ENCODE measurements at places on chromosomes 16 and 17. TPM values are rescaled to one million over a fixed set of nuclear protein-coding genes. Genes with fewer than 3 reads are reported as not detected.

- no peak for DNase-seq
These were observed 84.9 kb upstream of the CBX4 start for GRCh38 chr17:79923974-79924638.

DNA sequence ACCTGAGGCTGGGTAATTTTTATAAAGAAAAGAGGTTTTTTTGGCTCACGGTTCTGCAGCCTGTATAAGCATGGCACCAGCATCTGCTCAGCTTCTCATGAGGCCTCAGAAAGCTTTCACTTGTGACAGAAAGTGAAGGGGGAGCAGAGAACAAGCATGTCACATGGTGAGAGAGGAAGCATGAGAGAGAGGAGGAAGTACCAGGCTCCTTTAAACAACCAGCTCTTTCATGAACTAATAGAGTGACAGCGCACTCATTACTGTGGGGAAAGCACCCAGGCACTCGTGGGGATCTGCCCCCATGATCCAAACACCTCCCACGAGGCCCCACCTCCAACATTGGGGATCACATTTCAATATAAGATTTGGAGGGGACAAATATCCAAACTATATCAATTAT lies 86.8 kb downstream of the USP32 start:
- no peak for DNase-seq

- DNase-seq = no peak
These were observed 1425.1 kb upstream of the CDH8 start for GRCh38 chr16:63461248-63461841.

GRCh38 chr17:31858642-31859486 lies at the start of gene COPRS:
Gene COPRS (minus strand): TSS chr17:31859244. CDS start chr17:31859199, 45 bp downstream.
- DNase-seq = peak; percentile 96

DNA sequence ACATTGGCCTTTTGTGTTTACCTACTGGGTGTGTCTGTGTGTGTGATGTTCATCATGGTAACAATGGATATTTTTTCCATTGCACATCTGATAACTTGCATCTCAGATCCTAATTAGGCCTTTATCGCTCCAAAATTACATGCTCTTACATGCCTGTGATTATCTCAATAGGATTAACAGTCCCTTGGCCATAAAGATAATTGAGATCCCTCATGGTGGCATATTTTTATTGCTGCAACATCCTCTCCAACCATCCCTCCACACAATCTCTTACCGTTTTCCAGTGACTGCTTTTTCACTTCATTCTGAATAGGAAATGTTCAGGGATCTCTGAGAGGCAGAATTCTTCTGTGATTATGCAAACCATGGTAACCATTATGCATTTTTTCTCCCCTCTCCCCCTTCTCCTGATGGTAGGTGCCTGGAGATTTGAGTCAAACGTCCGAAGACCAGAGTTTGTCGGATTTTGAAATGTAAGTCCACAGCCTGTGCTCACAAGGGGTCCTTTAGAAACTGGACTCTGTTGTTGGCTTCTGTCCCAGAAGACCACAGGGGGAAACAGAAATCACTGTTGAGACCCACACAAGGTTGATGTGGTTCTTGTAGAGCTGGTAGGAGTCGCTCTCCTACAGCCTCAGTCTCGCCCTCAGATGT lies 405.5 kb downstream of the CPPED1 start:
- no peak for DNase-seq

DNA sequence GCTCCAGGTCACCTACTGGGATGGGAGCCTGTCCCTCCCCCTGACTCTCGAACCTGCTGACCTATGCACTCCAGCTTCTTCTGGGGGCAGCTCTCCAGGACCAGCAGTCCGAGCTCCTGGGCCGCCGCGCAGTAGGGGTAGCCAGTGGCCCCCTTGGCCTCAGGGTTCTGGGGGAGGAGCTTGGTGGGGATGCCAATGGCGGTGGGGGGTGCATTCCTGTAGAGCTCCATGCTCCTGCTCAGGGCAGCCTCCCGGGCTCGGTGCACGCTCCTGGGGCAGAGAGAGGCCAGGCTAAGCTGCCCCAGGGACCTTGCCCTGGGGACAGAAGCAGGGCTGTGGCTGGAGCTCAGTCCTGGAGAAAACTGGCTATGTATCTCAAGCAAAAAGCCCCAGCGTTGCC lies 7.7 kb upstream of the SPATA2L start:
- no peak for DNase-seq

GRCh38 chr17:57424777-57425188 lies 168.5 kb downstream of the MSI2 start:
- DNase-seq = no peak

RCVRN gene
- 0.52 TPM for total RNA-seq

PRAC2 gene
- not detected for total RNA-seq
